GM23248 (cell line): ENCODE measurements at places on chromosomes 2 and 18. TPM values are rescaled to one million over a fixed set of nuclear protein-coding genes. Genes with fewer than 3 reads are reported as not detected.

The DNAH7 gene
- 0.43 and 0.89 TPM in 2 replicates for total RNA-seq

The MGAT4A gene
- total RNA-seq: under 0.01 TPM in 1 of 2 replicates, not detected in the other

The PID1 gene
- total RNA-seq: 4.9 and 5.9 TPM in 2 replicates

The NT5DC4 gene
- total RNA-seq: not detected in 2 replicates

The CNOT11 gene
- 30.6 and 33.3 TPM in 2 replicates for total RNA-seq

The MYO5B gene
- not detected in 2 replicates for total RNA-seq

The ALLC gene
- total RNA-seq: not detected in 2 replicates

The HAAO gene
- not detected in 2 replicates for total RNA-seq

The G6PC2 gene
- total RNA-seq: not detected in 2 replicates

The CYTIP gene
- total RNA-seq: not detected in 2 replicates

The GALNT13 gene
- total RNA-seq: 0.11 TPM in 1 of 2 replicates, not detected in the other

The TFCP2L1 gene
- not detected in 2 replicates for total RNA-seq

The FSHR gene
- not detected in 2 replicates for total RNA-seq

The ADRA2B gene
- total RNA-seq: not detected in 2 replicates

The IL1RL1 gene
- not detected in 2 replicates for total RNA-seq

The CNOT9 gene
- total RNA-seq: 65.8 and 84.2 TPM in 2 replicates

The ICOS gene
- not detected in 2 replicates for total RNA-seq

The CNDP1 gene
- not detected in 2 replicates for total RNA-seq

The AMMECR1L gene
- total RNA-seq: 19.0 and 20.9 TPM in 2 replicates

The PLCL1 gene
- 2.3 TPM in 2 replicates for total RNA-seq

The CROCC2 gene
- under 0.01 and 2.4 TPM in 2 replicates for total RNA-seq

The ATP6V1C2 gene
- total RNA-seq: not detected in 2 replicates

The IWS1 gene
- 23.3 and 32.4 TPM in 2 replicates for total RNA-seq

The LRRC30 gene
- total RNA-seq: not detected in 2 replicates

The LRPPRC gene
- 38.0 and 42.6 TPM in 2 replicates for total RNA-seq

The ARHGAP28 gene
- total RNA-seq: 0.63 TPM in 1 of 2 replicates, not detected in the other

The EML6 gene
- 0.54 and 0.63 TPM in 2 replicates for total RNA-seq

The VWC2L gene
- total RNA-seq: not detected in 2 replicates

The MAP3K20 gene
- 55.0 and 57.3 TPM in 2 replicates for total RNA-seq

The SOCS6 gene
- 43.7 and 48.1 TPM in 2 replicates for total RNA-seq

The KLF11 gene
- 5.8 and 6.6 TPM in 2 replicates for total RNA-seq

The SOWAHC gene
- total RNA-seq: 43.6 and 46.0 TPM in 2 replicates

The L3MBTL4 gene
- not detected in 2 replicates for total RNA-seq

The FBLN7 gene
- total RNA-seq: 0.11 and 0.13 TPM in 2 replicates

The RTP5 gene
- not detected in 2 replicates for total RNA-seq

The UGT1A6 gene
- not detected in 2 replicates for total RNA-seq

The E2F6 gene
- total RNA-seq: 11.5 and 12.8 TPM in 2 replicates

The CYB5A gene
- 21.5 and 55.0 TPM in 2 replicates for total RNA-seq

The LIMS3 gene
- 2.4 and 3.9 TPM in 2 replicates for total RNA-seq

The RGPD3 gene
- 0.13 and 0.43 TPM in 2 replicates for total RNA-seq

The TFPI gene
- total RNA-seq: 31.5 and 48.7 TPM in 2 replicates

The NAB1 gene
- total RNA-seq: 44.1 and 48.3 TPM in 2 replicates

The POTEJ gene
- not detected in 2 replicates for total RNA-seq

The ING5 gene
- total RNA-seq: 13.5 and 20.3 TPM in 2 replicates

The OSBPL6 gene
- total RNA-seq: 6.3 and 8.9 TPM in 2 replicates

The CERKL gene
- total RNA-seq: not detected in 2 replicates

The KIF1A gene
- total RNA-seq: under 0.01 TPM in 1 of 2 replicates, not detected in the other

The CAD gene
- 23.9 and 27.7 TPM in 2 replicates for total RNA-seq

The DNAJC27 gene
- 0.76 and 1.3 TPM in 2 replicates for total RNA-seq

The SCG2 gene
- under 0.01 and 0.25 TPM in 2 replicates for total RNA-seq
